ENCODE measurements at places on chromosomes 12 and 14.

DNA sequence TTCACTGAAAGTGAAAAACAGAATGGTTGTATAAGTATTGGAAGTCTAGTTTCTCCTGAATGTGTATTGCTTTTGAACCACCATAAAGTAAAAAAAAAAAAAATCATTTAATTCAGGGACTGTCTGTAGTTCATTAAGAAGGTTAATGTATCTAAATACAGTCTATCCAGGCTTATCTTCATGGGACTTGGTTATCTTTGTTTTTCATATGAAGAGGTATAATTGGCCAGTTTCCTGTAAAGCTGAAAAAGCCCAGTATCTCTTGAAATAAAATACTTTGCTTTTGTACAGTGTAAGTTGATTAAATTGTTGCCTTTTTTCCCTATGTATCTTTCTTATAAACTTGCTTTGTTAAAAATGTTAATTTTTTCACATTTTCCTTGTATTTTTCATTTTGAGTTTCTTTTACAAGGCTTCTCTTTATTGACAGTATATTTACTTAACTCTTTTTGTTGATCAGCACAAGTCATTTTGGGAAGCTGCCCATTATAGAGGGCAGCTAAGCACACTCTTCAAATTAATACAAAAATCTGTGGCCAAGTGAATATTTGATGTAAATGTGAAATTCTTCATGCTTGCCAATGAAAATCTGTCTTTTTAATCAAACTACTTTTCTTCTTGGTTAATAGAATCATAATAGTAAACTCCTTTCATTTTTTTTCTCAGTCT, 156.0 kb downstream of the TMTC3 start:
- DNase-seq = no peak

GRCh38 chr14:54350203-54350602, 46.6 kb upstream of the CDKN3 start:
- DNase-seq = no peak

GRCh38 chr12:117855165-117855564, 113.6 kb downstream of the KSR2 start:
- DNase-seq = no peak

GRCh38 chr14:67411820-67412421, at the start of gene PLEK2:
Gene PLEK2 (minus strand): TSS chr14:67412165. CDS start chr14:67412059, 106 bp downstream.
- peak; percentile 79 for DNase-seq

- DNase-seq = no peak
These were observed 646.1 kb upstream of the TMEM132C start for GRCh38 chr12:127620735-127621355.

GRCh38 chr12:60148831-60149230, 553.0 kb downstream of the SLC16A7 start:
- DNase-seq = no peak

GRCh38 chr14:93967637-93968250, 8.6 kb downstream of the ASB2 start:
- DNase-seq = peak; percentile 62

- DNase-seq = no peak
These were observed 234.4 kb downstream of the TMEM121 start for GRCh38 chr14:105760691-105761344.

DNA sequence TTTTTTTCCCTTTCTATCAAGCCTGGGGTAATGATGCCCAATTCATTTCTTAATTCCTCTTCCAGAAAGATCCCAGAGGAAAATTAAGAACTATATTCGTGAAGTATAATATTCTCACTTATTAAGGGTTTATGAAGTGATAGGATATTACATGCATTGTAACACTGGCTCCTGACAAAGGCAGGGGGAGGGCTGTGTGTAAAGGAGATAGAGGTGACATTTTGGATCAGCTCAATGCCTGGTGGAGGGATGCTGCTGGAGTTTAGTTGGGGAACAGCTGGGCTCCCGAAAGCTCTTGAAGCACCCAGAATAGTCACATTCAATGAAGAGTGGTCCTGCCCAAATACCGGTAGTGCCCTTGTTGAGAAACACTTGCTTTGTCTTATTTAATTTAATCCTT, 774 bp downstream of the SERPINA11 start:
- DNase-seq = no peak

GRCh38 chr12:51695241-51696010, 104.4 kb downstream of the SCN8A start:
- no peak for DNase-seq

DNA sequence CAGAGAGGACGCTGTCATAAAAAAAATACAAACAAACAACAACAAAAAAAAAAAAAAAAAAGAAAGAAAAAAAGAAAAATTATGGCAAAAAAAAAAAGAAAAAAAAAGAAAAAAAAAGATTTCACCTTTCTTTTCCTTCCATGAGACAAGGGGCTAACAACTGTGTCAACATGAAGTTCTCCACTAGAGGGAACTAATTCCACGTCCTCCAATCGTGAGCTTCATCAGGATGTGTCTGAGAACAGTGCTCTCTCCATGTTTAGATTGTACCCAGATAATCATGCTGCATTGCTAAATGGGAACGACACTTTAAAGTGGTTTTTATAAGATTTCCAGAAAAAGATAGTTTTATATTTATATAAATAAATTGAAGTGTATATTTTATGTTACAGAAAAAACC, 96.2 kb upstream of the PTPRB start:
- DNase-seq = peak; percentile 61

- DNase-seq = no peak
These were observed 19.7 kb upstream of the DUSP16 start for GRCh38 chr12:12582193-12582881.

- peak; percentile 56 for DNase-seq
These were observed 243.7 kb downstream of the BCAT1 start for GRCh38 chr12:24705216-24705615.

- DNase-seq = no peak
These were observed 334.2 kb upstream of the RPL10L start for GRCh38 chr14:46985529-46986380.

GRCh38 chr12:5371631-5372030, 60.3 kb upstream of the NTF3 start:
- no peak for DNase-seq

DNA sequence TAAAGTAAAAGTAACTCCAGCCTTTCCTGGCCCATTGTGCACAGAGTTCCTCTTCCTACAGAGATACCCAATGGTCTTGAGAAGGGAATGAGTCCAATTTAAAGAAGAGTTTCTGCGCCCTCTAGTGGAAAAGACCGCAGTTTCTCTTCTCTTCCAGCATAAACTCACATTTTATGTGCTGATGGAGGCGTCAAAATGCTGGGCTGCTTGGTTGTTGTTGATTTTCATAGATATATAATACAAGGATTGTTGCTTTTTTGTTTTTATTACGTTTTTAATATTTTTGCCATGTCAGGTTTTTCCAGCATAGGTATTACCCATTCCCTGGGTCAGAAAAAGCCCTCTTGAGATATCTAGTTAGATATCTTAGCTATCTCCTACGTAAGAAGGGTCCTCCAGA, 356.9 kb upstream of the STXBP6 start:
- peak; percentile 40 for DNase-seq

DNA sequence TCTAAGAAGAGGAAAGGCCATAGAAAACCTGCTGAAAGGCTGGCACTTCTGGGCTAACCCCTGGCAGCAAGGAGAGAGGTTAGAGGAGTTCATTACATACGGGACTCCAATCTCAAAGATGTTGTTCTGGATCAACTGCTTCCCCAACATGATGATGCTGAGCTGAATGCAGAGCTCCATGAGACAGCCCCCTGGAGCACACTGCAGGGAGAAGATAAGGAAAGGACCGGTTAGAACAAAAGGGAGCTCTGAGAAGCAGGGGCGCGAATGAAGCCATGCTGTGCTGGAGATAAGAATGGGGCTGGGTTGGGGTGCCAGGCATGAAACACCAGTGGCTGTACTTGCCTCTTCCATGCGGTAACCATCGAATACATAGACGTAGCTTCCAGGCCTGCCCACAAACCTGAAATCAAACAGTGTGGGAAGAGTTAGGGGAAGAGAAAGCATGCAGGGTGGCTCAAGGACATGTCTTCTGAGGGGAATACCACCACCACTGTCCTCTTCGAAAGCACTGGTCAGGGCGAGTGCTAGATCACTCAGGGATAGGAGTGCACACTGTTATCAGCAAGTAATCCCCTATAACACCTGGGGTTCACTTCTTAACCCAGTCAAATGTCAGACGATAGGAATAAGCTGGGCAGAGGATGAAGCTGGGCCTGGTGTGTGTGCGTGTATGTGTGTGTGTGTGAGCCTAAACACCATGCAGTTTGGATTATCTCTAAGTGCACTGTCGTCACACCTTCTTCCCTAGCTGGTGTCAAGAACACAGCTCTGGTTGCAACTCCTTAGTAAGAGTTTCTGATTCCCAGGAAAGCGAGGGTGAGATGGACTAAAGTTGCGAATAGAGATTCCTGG, 180.9 kb downstream of the NTF3 start:
- no peak for DNase-seq

DNA sequence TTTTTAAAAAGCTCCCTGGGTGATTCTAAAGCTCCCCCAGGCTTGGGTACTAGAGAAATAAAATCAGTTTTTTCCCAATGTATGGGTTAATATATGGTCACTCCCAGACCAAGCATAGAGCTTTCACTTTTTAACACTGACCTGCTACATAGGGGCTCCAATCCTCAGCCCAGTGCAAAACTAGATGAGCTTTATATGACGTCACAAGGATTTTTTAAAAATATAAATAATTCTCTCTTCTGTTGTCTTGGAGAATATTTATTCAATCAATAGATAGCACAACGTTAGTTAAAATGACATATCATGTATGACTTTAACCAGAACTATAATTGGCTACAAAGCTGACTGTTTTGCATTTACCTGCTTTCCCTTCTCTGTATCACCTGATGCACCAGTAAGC, 137.9 kb upstream of the TMCC3 start:
- DNase-seq = no peak

DNA sequence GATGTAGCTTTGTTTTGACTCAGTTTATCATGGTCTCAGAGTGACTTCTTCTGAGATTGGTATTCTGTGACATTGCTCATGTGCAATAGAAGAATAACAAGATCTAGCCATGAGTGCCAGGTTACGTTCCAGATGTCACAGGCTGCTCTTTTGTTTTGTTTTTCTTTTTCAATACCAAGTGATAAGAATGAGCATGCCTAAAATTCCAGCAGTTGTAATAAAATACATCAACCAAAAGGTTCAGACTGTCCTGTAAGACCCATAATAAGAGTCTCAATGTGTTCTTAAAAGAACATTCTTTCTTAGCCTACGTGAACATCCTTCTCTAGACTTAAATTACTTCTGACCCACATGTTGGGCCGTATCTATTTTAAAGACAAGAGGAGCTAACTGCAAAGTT, 669.2 kb downstream of the DIO2 start:
- DNase-seq = no peak

- DNase-seq = no peak
These were observed 297.9 kb upstream of the G2E3 start for GRCh38 chr14:30260833-30261607.

- no peak for DNase-seq
These were observed 1.6 kb downstream of the KRT71 start for GRCh38 chr12:52551216-52551865.

GRCh38 chr12:66196806-66197205, 7.8 kb downstream of the IRAK3 start:
- no peak for DNase-seq

DNA sequence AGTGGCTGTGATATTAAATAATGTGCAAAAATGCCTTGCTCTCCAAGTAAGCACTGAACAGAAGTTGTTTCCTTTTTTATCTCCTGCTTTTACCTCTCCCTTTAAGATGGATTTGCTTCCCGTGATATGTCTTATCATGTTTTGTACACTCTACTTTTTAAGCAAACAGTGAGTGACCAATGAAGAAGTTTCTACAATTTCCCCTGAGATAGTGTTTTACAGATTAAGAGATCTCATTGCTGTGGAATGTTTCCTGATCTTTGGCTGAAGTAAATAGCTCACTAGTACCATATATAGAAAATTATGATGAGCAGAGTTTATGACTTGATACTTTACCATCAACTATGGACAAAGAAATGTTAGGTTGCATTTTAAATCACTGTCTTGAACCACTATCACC, 184.8 kb upstream of the PDE3A start:
- no peak for DNase-seq

DNA sequence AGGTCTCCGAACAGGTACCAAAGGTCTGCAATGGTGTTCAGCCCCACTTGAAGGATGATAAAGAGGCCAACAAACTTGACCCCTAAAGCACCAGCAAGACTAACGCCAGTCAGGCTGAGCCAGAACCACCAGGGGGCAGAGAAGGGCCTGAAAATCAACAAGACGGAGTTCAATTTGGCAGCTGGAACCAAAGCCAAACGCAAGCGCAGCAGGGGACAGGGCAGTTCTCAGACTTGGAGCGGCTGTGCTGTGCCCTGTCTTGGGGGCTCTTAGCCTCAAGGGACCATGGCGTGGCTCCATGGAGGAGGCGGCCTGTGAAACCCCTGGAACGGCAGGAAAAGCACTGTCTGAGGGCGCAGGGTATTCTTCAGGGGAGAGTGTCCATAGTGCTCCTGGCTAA, 19.6 kb downstream of the POMT2 start:
- peak; percentile 36 for DNase-seq

DNA sequence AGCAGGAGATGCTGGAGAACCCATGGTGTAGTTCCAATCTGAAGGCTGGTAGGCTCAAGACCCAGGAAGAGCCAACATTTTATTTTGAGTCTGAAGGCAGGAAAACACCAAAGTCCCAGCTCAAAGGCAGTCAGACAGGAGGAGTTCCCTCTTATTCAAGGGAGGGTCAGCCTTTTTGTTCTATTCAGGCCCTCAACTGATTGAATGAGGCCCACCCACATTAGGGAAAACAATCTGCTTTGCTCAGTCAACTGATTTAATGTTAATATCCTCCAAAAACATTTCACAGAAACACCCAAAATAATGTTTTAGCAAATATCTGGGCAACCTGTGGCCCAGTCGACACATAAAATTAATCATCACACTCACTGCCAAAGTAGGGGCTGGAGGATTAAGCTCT, 130.8 kb downstream of the LMNTD1 start:
- DNase-seq = no peak

GRCh38 chr14:72809063-72809462, 84.8 kb downstream of the DPF3 start:
- no peak for DNase-seq

- DNase-seq = no peak
These were observed 75.4 kb downstream of the GRIP1 start for GRCh38 chr12:66603461-66603860.

DNA sequence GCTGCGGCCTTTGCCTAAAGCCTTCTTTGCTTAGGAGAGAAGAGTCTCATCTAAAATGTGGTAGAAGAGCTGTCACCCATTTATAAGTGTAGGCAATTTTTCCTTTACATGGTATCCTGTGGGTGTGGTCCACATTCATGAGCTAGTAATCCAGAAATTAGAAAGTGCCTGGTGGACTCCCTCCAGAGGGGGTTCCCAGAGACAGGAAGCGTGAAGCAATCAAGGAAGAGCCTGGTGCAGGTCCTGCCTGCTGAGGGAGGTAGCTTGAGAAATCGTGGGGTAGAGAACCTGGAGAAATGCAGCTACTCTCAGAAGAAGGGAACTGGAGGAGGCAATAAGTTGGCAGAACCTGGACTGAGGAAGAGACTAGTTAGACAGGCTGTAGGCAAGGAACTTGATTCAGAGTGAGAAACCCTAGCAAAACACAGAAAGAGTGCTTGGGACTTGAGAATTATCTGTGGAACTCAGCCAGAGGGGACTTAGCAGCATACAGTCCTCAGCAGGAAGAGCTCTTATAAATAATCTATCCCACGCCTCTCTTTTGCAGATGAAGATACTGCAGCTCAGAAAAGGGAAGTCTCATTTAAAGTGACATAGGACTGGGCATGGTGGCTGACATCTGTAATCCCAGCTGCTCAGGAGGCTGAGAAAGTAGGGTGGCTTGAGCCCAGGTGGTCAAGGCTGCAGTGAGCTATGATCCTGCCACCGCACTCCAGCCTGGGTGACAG, 182.4 kb upstream of the CCND2 start:
- peak; percentile 14 for DNase-seq
